ENCODE measurements at places on chromosomes 4 and X.

GRCh38 chr4:23922541-23923111, 32.8 kb upstream of the PPARGC1A start:
- DNase-seq, result no peak

DNA sequence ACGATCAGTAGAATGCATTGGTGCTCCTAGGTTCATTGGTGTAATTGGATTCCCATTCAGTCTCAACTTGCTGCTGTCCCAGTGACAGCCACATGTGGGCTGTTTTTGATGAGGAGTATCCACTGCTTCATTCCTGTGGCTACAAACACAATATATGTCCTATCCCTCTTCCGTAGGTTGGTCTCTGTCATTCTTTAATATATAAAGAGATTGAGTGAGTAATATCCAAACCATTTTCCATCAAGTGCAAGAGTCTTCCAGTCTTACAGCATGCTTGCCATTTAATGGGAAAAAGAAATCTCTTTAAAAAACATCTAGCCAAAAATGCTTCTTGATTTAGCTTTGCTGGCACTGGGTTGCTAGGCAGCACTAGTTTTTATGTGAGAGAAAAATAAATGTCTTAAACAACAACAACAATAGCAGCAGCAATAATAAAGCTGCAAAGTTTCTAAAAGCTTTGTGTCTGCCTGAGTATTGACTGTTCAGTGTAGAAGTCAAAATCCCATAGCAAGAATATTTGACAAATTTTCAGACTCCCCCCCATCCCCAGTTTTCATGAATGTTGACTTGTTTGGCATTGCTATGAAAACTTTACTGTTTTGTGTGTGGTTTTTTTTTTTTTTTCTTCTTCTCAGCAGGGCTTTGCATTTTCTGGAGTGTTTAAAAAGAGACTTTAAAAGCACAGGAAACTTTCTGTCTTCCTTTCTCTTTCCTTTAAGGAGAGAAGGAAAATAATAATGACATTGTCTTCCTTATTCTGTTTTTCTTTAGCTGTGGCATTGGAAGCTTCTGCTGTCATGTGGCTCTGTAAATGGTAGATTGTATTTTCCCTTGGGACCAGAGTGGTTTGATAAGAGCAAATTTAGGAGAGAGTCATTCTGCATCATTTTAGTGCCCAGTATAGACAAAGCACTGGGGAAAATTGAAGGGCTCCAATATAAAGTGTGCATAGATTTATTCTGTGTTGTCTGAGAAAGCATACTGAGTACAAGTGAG, 244.3 kb downstream of the ARHGAP10 start:
- DNase-seq, result no peak

- no peak for DNase-seq
These were observed 77.9 kb downstream of the TBL1X start for GRCh38 chrX:9542761-9543111.

GRCh38 chrX:32582729-32583128, 628.6 kb downstream of the DMD start:
- no peak for DNase-seq

GRCh38 chrX:353566-354535, 32.9 kb downstream of the PPP2R3B start:
- DNase-seq, result no peak
